Spleen (tissue), 13 donors: ENCODE measurements at places on chromosomes 7 and 10. TPM values are rescaled to one million over a fixed set of nuclear protein-coding genes. Genes with fewer than 3 reads are reported as not detected.

Gene HTR5A
- total RNA-seq, result not detected

Gene PIK3CG
- total RNA-seq, result 37.4 TPM

Gene SPRN
- 0.14 TPM for total RNA-seq

Gene ZNF365
- 0.28 TPM for total RNA-seq

Gene ABCB1
- total RNA-seq, result 9.2 TPM
